ENCODE measurements at places on chromosomes 11 and 22. TPM values are rescaled to one million over a fixed set of nuclear protein-coding genes. Genes with fewer than 3 reads are reported as not detected.

TREH gene
- not detected for total RNA-seq

CNTN5 gene
- 0.36 TPM for total RNA-seq

INSC gene
- 0.25 TPM for total RNA-seq

APOA1 gene
- total RNA-seq: 62.6 TPM

HBB gene
- total RNA-seq: 100 TPM

PLEKHB1 gene
- 22.4 TPM for total RNA-seq

OR52N4 gene
- not detected for total RNA-seq

YAP1 gene
- total RNA-seq: 67.9 TPM

C11orf42 gene
- total RNA-seq: not detected

GAB2 gene
- total RNA-seq: 27.4 TPM

CASP5 gene
- total RNA-seq: not detected

RAPSN gene
- 2.2 TPM for total RNA-seq

GTSE1 gene
- total RNA-seq: 0.25 TPM

PHETA2 gene
- 3.4 TPM for total RNA-seq

SLC16A8 gene
- not detected for total RNA-seq

DCUN1D5 gene
- 25.8 TPM for total RNA-seq

GTF2H1 gene
- 24.3 TPM for total RNA-seq

MEN1 gene
- 8.7 TPM for total RNA-seq

UBQLN3 gene
- total RNA-seq: 0.14 TPM

UCP3 gene
- total RNA-seq: 2.7 TPM

KCNJ1 gene
- not detected for total RNA-seq

GDPD4 gene
- total RNA-seq: not detected

PATE4 gene
- not detected for total RNA-seq

OR51B4 gene
- total RNA-seq: not detected

TMEM121B gene
- total RNA-seq: 1.5 TPM

PDE3B gene
- 5.9 TPM for total RNA-seq

KRTAP5-8 gene
- total RNA-seq: not detected

LINC01488 gene
- 0.38 TPM for total RNA-seq

IGLL1 gene
- not detected for total RNA-seq

PDGFD gene
- 10.9 TPM for total RNA-seq

OR6T1 gene
- total RNA-seq: not detected

KCNC1 gene
- total RNA-seq: not detected

OR10A2 gene
- total RNA-seq: not detected

KRTAP5-9 gene
- total RNA-seq: not detected

KIAA0930 gene
- total RNA-seq: 18.6 TPM

LRRC4C gene
- 0.41 TPM for total RNA-seq

SYT7 gene
- total RNA-seq: 18.9 TPM

OR51B2 gene
- total RNA-seq: not detected

GPR137 gene
- 28.4 TPM for total RNA-seq

SLC22A8 gene
- not detected for total RNA-seq

All from left ventricle myocardium inferior (tissue), 1 donor.